Memory B cell (primary cell): ENCODE measurements at places on chromosomes 13 and 19.

GRCh38 chr13:91308299-91308698 lies 39.2 kb upstream of the MIR17HG start:
- DNase-seq = no peak

GRCh38 chr13:65188721-65189120 lies 2041.4 kb downstream of the PCDH9 start:
- no peak for DNase-seq

DNA sequence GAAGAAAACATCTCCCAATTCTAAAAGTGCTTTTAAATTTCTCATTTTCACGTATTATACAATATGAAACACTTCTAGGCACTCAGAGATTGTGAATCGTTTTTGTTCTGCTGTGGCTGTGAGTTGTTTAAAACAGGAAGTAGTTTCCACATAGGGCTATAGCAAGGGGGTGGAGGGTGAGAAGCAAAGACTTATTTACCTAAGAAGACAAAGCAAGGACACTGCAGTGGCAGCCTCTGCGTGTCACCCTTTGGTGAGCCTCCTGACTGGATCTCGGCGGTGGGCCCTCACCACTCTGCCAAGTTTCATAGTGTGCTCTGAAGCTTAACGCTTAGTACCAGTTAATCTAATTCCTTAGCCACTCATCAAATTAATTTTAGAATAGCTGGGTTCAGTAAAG lies 56.8 kb downstream of the TNFSF13B start:
- peak; percentile 5 for DNase-seq

GRCh38 chr13:23469951-23470421 lies 36.5 kb upstream of the SACS start:
- DNase-seq = no peak

- DNase-seq = no peak
These were observed at the start of gene LGALS7 for GRCh38 chr19:38773469-38774177. LGALS7 (minus strand) TSS chr19:38773517; CDS start chr19:38773492, 25 bp downstream.

- peak; percentile 44 for DNase-seq
These were observed at the start of gene GRIN2D for GRCh38 chr19:48393559-48394330. GRIN2D (plus strand) TSS chr19:48393668; CDS start chr19:48398393, 4,725 bp downstream.

- peak; percentile 39 for DNase-seq
These were observed 12.4 kb upstream of the ELAVL1 start for GRCh38 chr19:8017808-8018207.

- no peak for DNase-seq
These were observed 9.2 kb upstream of the ZNF761 start for GRCh38 chr19:53422551-53422950.

DNA sequence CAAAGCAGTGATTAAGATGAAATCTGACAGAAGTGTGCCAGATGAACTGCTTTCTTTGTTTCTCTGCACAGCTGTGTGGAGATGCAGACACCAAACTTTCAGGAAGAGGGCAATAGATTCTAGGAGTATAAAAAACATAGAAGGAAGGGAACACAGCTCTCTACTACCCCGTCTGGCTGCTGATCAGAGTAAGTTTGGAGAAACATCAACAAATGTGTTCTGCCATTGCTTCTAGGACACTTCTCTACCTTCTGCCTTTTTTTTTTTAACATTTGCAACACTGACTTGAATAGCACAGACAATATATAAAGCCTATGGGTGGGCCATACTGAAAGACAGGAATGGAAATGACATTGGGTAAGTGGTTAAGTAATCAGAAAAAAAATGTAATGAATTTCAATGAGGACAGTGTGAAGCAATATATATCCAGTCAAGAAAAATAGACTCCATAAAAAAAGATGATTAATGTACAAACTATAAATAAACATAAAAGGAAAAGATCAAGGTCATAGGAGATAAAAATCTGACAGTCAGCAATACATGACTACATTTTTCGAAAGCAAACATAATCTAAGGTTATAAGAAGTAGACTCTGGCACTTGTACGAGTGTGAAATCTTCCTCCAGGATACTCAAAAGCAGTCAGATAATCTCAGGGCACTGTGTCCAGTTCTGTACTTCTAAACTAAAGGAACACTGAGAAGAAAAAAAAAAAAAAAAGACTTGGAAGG lies 21.4 kb downstream of the NUFIP1 start:
- no peak for DNase-seq

- no peak for DNase-seq
These were observed 7.8 kb downstream of the MIR17HG start for GRCh38 chr13:91355099-91355825.

- no peak for DNase-seq
These were observed 13.5 kb upstream of the F7 start for GRCh38 chr13:113091891-113092775.

GRCh38 chr19:17560205-17560595 lies 4.8 kb downstream of the COLGALT1 start:
- no peak for DNase-seq

GRCh38 chr13:80363890-80364503 lies 23.1 kb upstream of the SPRY2 start:
- no peak for DNase-seq

GRCh38 chr19:35213663-35214632 lies 14.6 kb downstream of the FAM187B start:
- peak; percentile 83 for DNase-seq

- DNase-seq = no peak
These were observed 1.4 kb downstream of the FFAR1 start for GRCh38 chr19:35348911-35349611.

GRCh38 chr19:10478903-10479384 lies 24.2 kb downstream of the KEAP1 start:
- peak; percentile 76 for DNase-seq

- no peak for DNase-seq
These were observed 919 bp downstream of the DACT3 start for GRCh38 chr19:46660008-46660517.

DNA sequence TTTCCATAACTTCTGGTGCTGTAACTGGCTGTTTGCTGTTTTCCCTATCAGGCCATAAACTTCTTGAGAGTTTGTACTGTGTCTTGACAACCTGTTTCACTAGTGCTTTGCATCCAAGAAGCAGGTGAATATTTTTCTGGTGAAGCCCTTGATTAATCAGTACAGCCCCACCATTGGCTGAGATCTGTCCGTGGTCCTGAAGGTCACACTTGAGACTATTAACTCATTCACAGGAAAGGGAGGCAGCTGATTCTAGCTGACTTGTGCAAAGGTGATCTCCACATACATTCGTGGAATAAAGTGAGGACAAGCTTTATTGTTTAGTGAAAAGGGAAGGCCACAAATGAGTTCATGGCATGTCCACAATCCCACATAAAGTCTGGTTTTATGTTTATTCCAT lies 61.4 kb upstream of the ZNF835 start:
- no peak for DNase-seq

GRCh38 chr19:35435896-35436295 lies 12.2 kb upstream of the FFAR2 start:
- DNase-seq = no peak

DNA sequence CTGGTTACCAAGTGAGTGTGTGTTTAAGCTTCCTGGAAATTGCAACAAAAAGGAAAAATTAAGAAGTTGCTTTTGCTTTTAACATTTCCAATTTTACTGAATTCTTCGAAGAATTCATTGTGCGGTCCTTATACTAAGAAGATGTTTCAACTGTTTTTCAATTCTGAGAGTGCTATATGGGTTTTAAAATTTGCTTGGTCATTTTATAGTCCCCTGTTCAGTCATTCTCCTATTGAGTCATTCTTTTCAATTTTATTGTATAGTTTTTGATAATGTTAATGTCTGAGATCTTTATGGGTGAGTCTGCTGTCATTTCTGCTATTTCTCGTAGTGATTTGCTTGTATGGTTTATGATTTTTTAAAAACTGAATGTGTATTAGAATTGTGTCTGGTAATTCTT lies 26.5 kb downstream of the UBA2 start:
- DNase-seq = no peak

GRCh38 chr13:48121733-48122132 lies 26.8 kb upstream of the MED4 start:
- DNase-seq = no peak

- peak; percentile 95 for DNase-seq
These were observed 563 bp upstream of the TOMM40 start for GRCh38 chr19:44890366-44891015.

DNA sequence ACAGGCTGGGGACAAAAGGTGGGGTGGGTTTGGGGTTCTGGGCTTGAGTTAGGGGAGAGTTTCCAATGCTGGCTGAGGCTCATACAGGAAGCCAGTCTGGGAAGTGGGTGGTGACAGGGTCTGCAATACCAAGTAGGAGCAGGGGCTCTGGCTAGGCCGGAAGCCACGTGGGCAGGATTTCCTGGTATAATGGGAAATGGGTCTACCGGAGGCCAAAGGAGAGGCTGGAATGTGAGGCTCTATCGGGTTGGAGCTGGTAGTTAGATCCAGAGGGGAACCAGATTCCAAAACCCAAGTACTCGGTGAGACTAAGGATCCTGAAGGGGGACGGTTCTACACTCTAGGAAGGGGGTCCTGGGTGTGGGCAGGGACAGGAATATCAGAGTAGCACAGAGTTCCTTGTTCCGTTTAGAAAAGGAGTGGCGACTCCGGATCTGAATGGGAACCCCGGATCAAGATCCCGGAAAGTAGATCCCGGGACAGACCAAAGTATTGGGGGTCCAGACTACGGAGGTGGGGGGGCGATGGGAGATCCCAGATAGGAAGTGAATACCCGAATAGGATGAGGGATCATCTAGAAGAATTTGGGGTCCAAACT lies 802 bp downstream of the CDC37 start:
- no peak for DNase-seq

DNA sequence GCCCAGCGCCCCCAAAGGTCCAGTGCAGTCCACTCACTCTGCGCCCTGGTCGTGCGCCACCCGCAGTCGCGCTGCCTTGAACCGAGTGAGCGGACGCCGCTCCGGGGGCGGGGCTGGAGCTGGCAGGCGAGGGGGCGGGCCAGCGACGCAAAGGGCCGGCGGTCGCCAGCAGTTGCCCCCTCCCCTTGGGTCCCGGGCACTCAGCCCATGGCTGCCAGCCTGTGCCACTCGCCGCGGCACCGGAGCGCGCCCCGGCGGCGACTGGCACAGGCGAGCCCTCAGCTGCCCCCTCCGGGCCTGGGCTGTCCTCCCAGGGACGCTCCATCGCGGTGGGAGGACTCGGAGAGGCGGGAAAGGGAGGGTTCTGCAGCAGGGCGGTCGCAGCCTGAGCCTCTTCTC lies at the start of gene S1PR5:
Gene S1PR5 (minus strand): TSS at position 87 of the 399 bp plus-strand sequence. CDS start 2,436 bp downstream, outside the sequence.
- DNase-seq = no peak

DNA sequence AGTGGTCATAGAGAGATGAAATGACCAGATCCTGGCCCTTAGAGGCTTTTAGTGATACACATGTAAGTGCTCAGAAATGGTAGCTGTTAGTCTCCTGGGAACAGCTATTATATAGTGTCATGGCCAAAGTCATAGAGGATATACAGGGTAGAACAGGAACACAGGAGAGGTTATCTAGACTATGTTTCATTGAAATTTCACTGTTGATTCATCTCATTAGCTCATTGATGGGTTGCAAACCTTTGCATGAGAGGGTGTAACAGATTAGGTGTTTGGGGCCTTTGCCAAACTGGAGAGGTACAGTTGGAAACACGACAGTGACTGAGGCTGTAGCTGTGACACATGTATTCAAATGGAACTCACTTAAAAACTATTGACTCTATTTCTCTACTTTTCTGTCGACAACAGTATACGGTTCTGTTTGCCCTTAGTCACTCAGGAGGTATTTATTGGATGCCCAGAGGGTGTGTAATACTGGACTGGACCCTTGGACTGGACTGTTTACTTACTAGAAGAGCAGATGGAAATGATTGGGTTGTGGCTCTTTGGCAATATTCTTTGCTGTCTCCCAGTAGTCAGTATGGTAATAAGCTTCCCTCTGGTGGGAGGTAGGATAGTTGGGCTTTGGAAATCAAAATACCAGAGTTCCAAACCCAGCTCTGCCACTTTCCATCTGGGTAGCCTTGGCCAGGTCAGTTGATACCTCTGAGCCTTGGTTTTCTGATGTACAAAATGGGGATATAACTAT lies 29.8 kb downstream of the ARHGAP35 start:
- no peak for DNase-seq

GRCh38 chr19:4268816-4269430 lies 10.1 kb upstream of the SHD start:
- DNase-seq = no peak

- no peak for DNase-seq
These were observed 11.1 kb upstream of the CEACAM16 start for GRCh38 chr19:44687888-44688287.

- no peak for DNase-seq
These were observed 262.8 kb downstream of the FOXO1 start for GRCh38 chr13:40403509-40404241.

DNA sequence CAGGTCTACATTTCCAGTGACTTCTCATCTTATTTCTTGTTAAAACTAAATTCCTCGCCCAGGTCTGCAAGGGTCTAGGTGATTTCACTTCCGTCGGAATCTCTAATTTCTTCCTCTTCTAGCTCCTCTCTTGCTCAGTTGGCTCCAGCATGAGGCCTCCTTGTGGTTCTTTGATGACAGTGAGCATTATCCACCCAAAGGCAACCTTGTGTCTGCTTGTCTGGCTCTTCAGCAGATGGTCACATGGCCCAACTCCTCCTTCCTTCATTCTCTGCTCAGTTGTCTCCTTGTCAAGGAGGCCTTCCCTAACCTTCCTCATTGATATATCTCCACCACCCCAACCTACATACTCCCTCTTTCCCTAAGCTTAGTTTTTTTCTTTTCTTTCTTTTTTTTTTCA lies 1391.4 kb downstream of the EFNB2 start:
- no peak for DNase-seq

DNA sequence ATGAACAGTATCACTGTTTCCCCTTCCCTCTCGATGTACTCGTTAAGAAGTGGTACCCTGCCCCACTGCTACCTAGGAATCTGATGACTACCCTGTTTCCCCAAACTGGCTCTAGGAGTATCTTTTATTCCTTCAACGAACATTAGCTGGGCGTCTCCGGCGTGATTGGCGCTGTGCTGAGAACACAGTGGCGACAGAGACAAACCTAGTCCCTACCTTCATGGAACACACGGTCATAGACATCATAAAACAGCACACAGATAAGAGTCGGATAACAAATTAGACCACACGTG lies 730 bp downstream of the SYMPK start:
- no peak for DNase-seq

DNA sequence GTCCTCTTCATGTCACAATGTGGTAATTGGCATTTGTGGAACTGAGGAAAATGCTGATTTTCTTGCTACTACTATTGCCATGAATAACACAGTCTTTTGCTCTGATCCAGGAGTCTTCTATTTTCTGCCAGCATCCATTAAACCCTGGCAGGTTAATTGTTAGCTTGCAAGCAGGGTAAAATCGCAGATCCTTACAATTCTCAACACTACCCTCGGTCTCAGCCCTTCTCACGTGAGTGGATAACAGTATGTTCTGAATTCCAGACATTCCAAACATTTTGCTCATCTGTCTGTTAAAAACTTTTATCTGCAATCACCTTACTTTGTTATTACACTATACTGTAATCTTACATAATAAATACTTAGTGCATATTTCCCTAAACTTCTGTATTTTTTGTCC lies 251.3 kb upstream of the ATXN8OS start:
- DNase-seq = no peak

GRCh38 chr13:92805766-92806165 lies 420.8 kb upstream of the GPC6 start:
- DNase-seq = no peak

DNA sequence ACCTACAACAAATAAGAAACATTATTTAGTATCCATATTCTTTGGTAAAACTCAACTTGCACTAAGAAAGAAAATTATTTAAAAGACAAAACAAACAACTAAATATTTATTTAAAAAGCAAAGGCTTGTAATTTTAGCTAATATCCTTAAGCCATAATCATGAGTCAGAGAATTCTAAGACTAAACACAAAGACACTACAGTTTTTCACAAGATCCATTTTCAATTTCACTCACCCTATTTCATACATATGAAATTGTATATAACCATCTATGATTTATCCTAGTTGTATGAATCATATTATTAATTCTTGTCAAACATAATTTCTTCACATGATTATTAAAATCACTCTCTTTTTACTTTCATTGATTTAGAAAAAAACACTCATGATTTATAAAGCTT lies 64.3 kb downstream of the MICU2 start:
- DNase-seq = no peak
